ENCODE measurements at places on chromosomes 2 and 18.
A peak's percentile ranks its signal among the peaks of the same experiment; 100 is the strongest.

DNA sequence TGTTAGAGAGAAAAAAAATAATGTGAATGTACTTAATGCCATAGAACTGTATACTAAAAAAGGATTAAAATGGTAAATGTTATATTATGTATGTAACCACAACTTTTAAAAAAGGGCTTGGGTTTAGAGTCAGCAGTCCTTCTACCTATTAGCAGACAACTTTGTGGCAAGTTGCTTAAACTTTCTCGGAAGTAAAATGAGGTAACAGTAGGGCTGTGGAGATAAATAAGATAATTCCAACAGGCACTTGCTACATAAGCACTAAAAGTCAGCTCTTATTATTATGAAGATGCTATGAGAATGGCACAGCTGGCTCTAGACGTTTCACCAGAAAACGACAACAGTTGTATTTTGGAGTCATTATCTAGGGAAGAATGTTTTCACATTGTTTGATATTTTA, 31.3 kb downstream of the AAK1 start:
- DNase-seq: no peak

DNA sequence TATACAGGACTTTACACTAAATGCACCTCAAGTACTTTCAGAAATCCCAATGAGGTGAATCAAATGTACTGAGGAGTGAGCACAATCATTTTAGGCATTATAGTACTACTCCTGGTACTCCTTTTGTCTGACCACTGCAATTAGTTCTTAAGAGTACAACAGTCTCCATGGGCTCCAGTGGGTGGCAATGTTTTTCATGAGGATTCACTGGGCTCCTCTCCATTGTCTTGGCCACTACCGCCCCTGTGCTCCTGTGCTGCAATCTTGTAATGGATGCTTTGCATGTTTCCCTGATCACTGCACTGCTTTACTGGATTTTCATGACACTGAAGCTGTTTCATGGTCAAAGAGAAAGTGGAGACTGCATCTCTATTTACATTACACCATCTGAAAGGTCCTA, 268.5 kb upstream of the ZSWIM2 start:
- DNase-seq: no peak

DNA sequence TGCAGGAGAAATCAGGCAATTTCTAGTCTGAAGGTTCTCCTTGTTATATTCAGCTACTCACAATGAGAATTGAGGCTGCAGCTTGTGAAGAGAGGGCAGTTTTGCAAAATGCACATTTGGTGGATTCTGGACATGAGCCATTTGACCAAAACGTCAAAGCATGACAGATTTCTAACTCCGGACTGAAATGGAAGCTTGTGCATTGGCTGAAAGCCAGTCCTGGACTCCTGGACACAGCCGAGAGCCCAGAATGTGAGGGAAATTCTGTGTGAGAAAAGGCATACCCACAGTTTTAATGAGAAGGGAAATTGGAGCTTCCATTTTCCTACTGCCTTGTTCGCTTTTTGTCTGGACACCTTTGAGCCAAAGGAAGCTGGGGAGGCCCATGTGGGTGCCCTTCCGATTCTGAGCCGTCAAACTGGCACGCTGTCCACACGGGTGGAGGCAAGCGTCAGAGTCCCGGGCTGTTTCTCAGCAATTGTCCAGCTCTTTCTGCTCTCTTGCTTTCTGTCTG, 23.7 kb upstream of the ROCK2 start:
- no peak for DNase-seq

DNA sequence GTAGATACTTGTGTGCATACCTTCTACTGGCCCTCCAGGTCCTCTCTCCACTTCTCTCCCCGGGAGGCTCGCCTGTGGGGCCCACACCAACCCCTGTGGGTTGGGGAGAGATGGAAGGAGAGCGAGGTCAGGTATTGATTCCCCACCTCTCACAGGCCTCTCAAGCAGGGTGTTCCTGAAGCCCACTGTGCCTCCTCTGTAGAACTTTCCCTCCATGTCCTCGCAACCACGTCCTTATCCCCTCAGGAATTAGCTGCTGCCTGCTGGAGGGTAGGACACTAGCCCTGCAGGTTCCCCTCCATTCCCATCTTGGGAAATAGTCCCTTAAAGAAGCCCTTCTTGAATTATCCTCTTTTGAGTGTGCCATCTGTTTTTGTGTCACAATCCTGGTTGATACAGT, 38.9 kb upstream of the KLF11 start:
- DNase-seq: peak; percentile 53

DNA sequence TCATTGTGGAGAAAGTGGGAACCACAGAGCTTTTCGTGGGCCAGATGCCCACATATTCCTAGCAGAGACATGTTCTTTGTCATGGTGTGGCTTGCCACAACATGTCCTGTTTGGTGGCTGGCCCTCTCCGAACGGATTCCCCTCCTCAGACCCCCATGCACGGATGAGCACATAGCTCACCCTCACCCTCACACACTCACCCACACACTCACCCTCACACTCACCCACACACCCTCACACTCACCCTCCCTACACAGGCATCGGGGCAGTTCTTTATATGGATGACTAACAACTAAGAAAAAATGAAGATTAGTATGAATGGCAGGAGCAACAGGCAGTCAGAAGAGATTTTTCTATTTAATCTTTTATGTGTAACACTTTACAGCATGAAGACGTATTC, 149.9 kb downstream of the ZNF236 start:
- no peak for DNase-seq

DNA sequence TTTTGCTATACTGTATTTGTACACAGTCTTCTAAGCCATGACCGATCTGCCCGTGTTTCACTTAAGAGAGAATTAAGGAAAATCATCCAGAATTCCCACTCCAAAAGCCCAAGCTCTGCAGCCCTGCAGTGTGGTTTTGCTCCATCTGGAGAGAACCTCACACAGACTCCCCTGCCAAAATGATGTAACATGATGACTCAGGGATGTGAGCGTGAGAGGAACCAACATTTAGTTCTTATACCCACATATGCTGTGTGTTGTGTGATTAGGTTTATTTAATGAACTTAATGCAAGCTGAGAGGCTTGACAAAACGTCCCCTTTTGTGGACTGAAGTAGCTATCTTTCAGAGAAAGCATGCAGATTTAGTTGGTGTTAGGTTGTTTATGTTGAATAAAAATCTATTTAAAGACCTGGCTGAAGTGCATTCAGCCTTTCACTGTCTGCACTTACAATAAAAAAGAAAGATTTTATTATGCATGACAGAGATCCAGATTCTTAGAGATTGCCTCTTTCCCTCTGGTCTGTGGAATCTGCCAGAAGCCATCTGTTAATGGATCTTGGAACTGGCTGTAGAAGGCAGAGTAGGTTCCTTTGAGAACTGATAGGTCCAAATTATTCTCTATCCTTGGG, 6.3 kb downstream of the RAB12 start:
- no peak for DNase-seq

Data from mesenteric fat pad (tissue), 1 donor.